GM20000 (cell line): ENCODE measurements at places on chromosomes 4 and X.

GRCh38 chrX:150849486-150849885, 49.0 kb downstream of the CD99L2 start:
- DNase-seq, result no peak

DNA sequence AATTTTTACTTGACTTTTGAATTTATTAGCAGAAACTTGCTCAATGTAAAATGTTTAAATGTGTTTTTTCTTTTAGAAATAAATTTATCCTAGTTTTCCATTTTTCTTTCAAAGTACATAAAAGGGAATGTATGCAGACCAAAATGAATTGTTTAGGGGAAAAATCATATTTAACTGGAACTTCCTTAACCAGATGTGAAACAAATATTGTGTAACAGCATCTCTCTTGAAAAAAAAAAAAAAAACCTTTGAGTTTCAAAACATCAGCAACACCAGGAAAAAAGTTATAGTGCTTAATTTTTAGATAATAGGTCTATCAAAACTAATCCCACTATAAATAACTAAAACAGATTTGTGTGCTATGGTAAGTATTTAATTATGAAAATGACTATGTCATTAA, 14.5 kb upstream of the CCNA2 start:
- DNase-seq, result no peak

DNA sequence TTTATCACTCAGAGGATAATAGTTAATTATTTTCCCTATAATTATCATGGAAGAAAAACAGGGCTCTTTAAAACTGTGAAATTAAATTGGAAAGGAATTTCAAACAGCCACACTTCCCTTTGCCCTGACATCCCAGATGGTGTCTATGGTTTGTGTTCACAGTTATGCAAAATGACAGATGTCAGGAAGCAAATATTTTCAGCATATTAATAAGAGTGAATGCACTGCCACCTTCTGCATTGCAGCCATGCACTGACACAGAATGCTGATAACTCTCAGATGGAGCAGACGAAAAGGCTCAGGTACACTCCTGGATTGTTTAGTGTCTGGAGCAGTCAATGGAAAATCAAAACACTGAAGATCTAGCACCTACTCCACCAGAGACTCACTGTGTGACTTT, 57.6 kb downstream of the RWDD4 start:
- DNase-seq, result no peak

DNA sequence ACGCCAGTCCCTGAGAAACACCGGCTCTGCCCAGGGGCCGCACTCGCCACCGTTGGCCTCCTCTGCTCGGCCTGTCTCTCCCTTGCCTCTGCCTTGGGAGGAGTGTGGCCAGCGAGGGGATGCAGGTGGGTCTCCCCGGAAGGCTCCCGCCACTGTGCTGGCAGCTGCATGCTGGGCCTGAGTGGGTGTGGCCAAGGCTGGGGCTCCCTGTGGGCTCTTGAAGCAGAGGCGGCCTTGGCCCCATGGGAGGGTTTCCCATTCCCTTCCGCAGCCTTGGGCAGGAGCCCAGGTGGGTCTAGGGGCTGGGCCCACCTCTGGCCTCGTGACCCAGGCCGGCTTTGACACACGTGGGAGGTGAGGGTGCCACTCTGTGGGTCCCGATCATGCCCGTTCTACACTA, 19.1 kb downstream of the FGFRL1 start:
- no peak for DNase-seq

- no peak for DNase-seq
These were observed 19.8 kb downstream of the GBA3 start for GRCh38 chr4:22712529-22712928.

GRCh38 chr4:143207555-143207954, 22.8 kb downstream of the USP38 start:
- DNase-seq, result no peak

GRCh38 chrX:71239781-71240180, 14.2 kb downstream of the ZMYM3 start:
- no peak for DNase-seq

DNA sequence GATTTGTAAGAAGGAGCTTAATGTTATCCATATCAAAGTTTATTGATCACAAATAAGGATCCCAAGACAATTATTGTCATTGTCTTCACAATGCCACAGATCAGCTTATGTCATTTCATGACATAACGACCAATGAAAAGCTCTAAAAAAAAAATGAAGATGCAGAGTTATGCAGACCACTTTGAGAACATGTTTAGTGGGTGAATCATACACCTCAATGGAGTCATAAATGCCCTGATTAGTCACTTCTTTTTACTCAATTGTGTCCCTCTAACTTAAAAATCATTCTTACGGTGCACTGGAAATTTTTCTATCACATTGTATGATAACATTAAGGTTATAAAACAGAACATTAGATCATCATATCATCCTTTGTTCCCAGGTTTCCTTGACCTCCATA, 87.6 kb upstream of the GABRG1 start:
- no peak for DNase-seq
